ENCODE measurements at places on chromosomes 2 and 18.
A peak's percentile ranks its signal among the peaks of the same experiment; 100 is the strongest.

DNA sequence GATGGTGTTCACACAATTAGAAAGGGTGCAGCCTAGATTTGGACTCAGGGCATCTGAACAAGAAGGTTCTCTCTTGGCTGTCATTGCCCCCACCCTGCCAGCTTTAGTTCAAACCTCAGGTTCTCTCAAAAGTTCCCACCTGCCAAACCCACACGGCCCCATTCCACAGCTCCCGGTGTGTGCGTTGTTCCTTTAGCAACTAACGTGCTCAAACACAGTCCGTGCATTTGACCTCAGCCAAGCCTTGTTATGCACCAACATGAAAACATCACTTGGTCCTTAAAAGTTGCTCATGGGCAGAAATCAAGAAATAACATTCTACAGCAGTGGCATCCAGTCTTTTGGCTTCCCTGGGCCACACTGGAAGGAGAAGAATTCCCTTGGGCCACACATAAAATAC lies 32.0 kb downstream of the LOXHD1 start:
- no peak for DNase-seq

DNA sequence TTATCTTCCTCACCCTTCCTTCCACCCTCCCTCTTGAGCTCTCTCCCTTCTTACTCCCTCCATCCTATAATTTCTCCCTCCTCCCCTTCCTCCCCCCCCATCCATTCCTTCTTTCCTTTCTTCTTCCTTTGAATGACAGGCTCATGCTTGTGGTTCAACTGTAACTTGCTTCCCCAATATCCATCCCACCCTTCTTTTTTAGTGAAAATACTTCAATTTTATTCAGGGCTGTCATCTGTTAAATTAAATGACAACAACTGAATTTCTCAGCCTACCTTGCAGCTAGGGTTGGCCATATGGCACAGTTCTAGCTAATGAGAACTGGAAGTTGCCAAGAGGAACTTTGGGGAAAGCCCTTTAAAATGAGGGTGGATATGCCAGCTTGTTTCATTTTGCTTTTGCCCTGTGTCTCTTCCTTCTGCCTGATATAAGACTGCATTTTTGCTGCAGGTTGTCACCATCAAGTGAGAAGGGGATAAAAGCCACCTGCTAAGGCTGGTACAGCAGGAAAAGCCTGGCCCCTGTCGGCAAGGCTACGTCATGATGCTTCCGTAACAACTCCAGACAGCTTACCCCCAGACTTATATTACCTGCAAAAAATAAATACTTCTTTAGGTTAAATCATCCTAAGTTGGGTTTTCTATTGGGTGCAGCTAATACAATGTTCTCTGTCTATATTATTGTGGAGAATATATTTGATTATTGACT lies 121.8 kb downstream of the NXPH2 start:
- no peak for DNase-seq

GRCh38 chr2:179233083-179233490 lies 31.5 kb downstream of the SESTD1 start:
- DNase-seq: no peak

DNA sequence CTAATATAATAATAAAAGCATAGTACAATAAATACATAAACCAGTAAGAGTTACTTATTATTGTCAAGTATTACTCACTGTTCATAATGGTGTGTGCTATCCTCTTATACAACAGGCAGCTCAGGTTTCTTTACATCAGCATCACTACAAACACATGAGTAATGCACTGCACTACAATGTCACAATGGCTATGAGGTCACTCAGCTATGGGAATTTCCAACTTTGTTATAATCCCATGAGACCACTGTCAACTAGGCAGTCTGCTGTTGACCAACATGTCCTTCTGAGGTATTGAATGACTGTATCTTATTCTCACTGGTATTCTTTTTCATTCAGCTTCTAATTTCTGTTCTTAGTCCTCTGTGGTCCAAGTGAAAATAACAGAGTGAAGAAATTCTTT lies 250.4 kb upstream of the DSEL start:
- DNase-seq: peak; percentile 75

- no peak for DNase-seq
Observed at GRCh38 chr2:181372646-181373040, 84.5 kb upstream of the ITGA4 start.

DNA sequence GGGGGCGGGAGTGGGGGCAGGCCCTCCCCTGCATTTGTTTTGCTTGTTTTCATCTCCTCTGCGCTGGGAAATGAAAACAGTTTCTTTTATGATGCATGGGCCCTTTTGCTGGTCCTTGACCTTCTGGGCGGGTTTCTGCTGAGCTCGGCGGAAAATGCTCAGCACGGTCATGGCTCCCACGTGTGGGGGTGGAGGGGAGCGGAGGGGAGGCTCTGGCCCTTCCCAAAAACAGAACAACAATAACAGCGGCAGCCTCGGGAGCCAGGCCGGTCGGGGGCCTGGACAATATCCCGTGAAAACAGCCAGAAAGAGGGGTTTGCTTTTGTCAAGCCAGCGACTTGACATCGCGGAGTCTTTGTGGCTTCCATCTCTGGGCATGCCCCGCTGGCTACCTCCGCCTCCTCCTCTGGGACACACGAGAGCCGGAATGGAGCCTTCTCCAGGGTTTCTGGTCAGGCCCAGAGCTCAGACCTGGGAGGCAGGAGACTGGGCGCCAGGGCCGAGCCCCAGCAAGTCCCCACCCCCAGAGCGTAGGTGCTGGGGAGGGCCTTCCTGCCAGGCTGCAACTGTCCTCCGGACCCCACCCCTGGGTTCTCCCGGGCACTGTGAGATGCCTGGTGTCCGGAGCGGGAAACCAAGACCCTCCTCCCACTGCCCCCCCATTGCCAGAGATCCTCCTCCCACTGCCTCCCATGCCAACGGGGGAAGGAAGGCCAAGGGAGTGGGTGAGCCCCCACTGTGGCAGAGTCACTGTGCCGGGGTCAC lies 35.9 kb upstream of the SNED1 start:
- DNase-seq: peak; percentile 31

GRCh38 chr2:173021939-173022371 lies 53.7 kb upstream of the MAP3K20 start:
- no peak for DNase-seq

DNA sequence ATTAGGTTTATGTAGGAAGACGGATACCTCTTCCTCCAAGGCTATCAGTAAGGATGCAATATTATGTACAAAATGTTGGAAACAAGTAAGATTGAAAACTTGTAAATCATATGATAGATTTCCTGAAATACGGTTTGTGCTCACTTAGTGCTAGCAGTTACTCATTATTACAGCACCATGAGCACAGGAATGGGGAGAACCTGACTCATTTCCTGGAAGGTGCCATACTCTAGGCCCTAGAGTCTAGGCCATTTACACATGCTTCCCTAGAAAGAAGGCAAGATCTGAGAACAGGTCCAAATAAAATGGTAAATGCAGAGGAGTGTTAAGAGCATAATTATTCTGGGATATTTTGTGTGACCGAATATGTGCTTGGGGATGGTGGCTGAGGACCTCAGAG lies 467.7 kb upstream of the CELF4 start:
- no peak for DNase-seq

GRCh38 chr2:110748489-110748867 lies 16.1 kb downstream of the ACOXL start:
- no peak for DNase-seq

DNA sequence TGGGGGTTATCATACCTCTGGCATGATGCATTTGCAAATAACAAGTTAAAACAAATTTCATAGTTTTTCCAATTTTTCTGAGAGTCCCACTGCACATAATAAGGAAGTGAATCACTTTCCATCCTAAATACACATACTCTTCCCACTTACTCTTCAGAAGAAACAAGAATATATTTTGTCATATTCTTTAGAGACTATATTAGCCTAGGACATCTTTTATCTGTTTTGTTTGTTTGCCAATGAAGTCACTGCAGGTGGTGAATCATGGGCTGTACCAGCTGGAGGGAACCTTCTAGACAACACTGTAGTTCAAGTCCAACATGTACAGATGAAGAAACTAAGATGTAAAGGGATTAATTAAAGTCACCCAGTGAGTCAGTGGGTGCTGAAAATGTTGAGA lies 116.8 kb downstream of the XIRP2 start:
- DNase-seq: no peak

GRCh38 chr2:217753460-217754200 lies 249.2 kb downstream of the TNS1 start:
- no peak for DNase-seq

DNA sequence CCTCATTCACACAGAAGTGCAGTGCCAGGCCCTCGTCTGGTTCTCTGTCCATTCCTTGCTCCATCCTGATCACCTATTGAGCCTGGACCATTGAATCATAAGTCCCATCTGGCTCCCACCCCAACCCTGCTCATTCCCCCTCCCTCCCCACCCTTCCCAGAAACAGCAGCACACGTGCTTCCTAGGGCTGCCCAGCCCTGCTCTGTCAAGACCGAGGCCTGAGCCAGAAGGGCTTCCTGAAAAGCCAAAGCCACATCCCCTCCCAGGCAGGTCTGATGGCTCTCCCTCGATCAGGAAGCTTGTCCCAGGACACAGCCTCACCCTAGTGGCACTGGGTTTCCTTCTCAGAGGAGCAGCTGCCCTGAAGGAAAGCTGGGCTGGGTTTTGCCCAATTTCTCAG lies 79.8 kb upstream of the FZD7 start:
- DNase-seq: no peak

- DNase-seq: no peak
Observed at GRCh38 chr2:11811036-11811654, 64.7 kb downstream of the LPIN1 start.
